ENCODE measurements at places on chromosomes 13 and 19. TPM values are rescaled to one million over a fixed set of nuclear protein-coding genes. Genes with fewer than 3 reads are reported as not detected.

GRCh38 chr13:107854880-107855279 is 360.5 kb downstream of the LIG4 start:
- DNase-seq, result no peak

GRCh38 chr13:36925603-36926002 is 5.6 kb upstream of the SMAD9 start:
- DNase-seq, result no peak

GRCh38 chr13:111503905-111504695 is 183.7 kb downstream of the TEX29 start:
- DNase-seq, result no peak

The RDH8 gene
- total RNA-seq, result not detected

- DNase-seq, result no peak
These were observed 25.7 kb downstream of the CNMD start for GRCh38 chr13:52713894-52714293.

The SPACA6 gene
- 2.3 TPM for total RNA-seq

DNA sequence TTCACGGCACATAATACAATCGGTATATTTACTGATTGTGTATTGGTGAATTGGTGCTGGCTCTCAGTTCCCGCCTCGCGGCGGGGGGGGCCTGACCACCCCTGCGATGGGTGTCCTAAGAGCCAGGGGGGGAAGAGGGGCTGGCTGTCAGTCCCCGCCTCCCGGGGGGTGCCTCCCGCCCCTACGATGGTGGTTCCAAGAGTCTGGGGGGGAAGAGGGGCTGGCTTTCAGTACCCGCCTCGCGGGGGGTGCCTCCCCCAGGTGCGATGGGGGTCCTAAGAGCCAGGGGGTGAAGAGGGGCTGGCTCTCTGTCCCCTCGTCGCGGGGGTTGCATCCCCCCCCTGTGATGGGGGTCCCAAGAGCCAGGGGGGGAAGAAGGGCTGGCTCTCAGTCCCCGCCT is 2321.8 kb upstream of the PCDH20 start:
- DNase-seq, result no peak

- DNase-seq, result no peak
These were observed 18.8 kb upstream of the EDDM13 start for GRCh38 chr19:56253737-56254136.

GRCh38 chr13:74168263-74168675 is 34.1 kb upstream of the KLF12 start:
- no peak for DNase-seq

- peak; percentile 69 for DNase-seq
These were observed 26.5 kb upstream of the LSM14A start for GRCh38 chr19:34145741-34146202.

The CAPN12 gene
- 8.4 TPM for total RNA-seq

The TMEM238 gene
- total RNA-seq, result 14.1 TPM

The NKPD1 gene
- 0.18 TPM for total RNA-seq

DNA sequence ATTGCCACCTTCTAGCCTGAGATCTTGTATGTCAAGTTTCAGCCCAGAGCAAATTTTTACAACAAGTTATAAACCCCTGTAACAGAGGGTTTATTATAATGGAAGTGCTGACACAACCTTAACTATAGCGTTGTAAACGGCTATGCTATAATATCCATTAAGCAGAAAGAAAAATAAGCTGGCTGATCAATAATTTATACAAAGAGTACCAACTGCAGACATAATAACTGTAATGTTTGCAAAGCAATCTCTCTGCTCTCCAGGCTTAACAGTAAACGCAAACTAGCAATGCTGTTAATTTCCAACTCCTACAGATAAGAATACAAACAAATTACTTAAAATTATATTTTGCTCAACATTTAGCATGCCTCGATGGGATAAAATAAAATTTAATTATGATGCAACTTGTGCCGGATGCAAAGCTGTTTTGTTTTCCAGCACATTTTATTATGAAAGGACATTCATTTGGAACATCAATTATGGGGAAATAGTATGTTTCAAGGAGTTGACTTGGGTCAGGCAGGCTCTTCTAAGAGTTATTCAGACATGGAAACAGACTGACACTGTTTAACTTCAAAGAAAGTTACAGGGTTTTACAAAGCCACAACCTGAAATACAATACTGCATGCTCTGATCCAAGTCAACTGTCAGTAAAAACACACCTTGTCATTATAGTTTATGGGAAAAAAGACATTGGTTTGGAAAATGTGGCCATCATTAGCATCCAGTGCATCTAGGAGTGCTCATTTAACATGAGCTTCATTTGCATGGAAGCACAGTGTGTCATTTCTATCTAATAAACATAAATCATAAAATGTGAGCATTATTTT is 6.6 kb upstream of the DACH1 start:
- no peak for DNase-seq

The CGB8 gene
- not detected for total RNA-seq

GRCh38 chr13:110445183-110445582 is 116.3 kb downstream of the RAB20 start:
- DNase-seq, result no peak

DNA sequence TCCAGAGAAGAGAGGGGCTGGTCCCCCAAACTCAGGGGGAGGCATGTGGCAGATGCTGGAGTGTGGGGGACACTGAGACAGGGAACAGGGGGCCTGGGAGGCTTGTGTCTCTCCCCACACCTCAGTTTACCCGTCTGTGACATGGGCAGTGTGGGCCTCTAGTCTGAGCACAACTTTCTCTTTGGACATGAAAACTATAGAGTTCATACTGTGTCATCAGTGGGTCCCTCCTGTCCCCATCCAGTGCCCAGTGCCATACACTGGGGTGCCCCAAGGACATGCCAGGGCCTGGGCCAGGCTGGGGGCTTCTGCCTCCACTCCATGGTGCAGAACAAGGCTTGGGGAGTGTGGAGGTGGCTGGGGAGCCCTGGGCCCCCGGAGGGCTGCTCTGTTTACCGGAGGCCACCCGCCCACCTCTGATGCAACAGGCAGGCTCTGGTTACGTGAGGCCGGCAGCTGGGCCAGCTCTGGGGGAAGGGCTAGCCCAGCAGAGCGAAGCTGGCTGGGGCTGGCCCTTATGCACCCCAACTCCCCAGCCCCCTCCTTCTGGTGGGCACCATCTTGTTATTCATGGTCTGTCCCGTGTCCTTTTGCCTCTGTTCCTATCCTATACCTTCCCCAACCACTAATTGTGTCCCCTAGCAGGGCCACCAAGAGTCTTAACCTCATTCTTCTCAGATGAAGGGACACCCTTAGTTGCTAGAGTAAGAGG is 1.9 kb upstream of the MEF2B start:
- DNase-seq, result no peak

The TMEM86B gene
- 10.4 TPM for total RNA-seq

DNA sequence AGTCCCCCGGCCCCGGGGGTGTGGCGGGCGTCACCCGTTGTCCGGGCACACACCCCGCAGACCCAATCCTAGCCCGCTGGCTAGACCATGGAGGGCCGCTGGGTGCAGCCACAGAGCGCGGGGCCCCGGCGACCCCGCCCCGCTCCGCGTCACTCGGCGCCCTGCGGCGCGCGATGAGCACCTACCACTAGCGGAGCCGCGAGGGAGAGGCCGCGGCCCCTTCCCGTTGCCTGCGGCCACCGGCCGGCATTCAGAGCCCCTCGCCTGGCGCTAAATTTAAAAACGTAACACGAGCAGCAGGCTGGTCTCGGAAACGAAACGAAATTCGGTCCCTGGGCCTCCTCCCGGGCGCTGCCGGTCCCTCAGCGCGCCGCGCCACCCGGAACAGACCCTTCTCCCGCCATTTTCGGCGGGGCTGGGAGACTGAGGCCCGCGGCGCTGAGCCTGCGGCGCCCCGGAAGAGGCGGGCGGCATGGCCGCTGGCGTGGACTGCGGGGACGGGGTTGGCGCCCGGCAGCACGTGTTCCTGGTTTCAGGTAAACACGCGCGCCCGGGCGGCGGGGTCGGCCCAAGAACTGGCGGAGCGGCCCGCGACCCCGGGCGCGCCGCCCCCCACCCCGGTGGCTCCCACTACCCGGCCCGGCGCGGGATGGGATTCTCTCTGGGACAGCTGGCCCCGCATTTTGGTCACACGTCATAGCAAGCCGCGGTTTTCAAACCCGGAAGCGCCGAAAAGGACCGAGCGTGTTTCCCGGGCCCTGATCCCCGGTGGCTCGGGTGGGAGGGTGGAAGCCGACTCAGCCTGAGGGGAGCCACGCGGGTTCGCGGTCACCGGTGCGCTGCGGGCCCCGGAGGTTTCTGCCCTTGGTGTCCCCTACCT is at the start of gene RNASEH2B:
Gene RNASEH2B (plus strand): TSS at position 187 of the 880 bp plus-strand sequence. CDS start 286 bp downstream, at position 473.
- DNase-seq, result peak; percentile 79

The KLC3 gene
- not detected for total RNA-seq

The CNFN gene
- total RNA-seq, result not detected
